ENCODE measurements at places on chromosomes 13 and 19. TPM values are rescaled to one million over a fixed set of nuclear protein-coding genes. Genes with fewer than 3 reads are reported as not detected.

ZNF700 gene
- 7.4 TPM for polyA plus RNA-seq

CLEC17A gene
- not detected for polyA plus RNA-seq

SLC15A1 gene
- polyA plus RNA-seq = not detected

TGFB1 gene
- 23.9 TPM for polyA plus RNA-seq

ZNF524 gene
- 10.9 TPM for polyA plus RNA-seq
